T-helper 17 cell (primary cell): ENCODE measurements at places on chromosomes 1 and 21. TPM values are rescaled to one million over a fixed set of nuclear protein-coding genes. Genes with fewer than 3 reads are reported as not detected.

DNA sequence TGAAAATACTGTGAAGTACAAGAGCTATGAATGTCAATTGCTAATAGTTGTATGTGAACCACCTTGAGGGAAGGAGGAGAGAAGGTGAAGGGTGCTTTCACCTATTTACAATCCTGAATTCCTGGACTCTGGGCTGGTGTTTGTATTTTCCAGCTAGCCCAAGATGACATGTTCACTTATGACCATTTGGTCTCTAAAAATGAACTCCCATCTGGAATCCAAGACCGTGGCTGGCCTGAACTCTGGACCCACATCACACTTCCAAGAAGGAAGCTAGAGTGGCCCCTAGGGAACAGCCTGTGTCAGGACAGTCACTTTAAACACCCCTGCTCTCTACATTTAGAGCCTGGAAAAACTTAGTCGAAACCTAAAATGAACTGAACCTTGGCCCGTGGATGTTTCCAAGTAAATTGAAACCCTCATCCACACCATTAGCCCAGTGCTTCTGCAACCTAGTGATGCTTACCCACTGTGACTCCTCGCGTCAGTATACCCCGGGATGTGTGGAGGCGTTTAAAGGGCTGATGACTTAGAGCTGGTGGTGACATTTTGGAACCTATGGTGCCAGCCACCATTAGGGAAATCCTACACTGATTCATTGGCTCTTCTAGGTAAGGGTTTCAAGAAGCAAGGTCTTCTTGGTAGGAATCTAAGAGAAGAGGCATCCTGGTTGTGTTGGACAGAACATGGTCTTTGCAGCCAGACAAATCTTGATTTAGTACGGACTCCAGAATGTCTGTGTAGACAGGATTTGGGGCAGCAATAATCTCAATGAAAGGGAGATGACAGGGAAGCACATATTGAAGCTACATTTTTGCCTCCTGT is 171.5 kb upstream of the IRF2BP2 start:
- no peaks in the 10 kb centered on the region for H3K4me1 ChIP-seq
- H3K36me3 ChIP-seq: no peaks in the 10 kb centered on the region
- H3K4me3 ChIP-seq: no peak overlapping the region
- no peaks in the 10 kb centered on the region for H3K27me3 ChIP-seq
- H3K27ac ChIP-seq: no peak overlapping the region

- H3K4me3 ChIP-seq: no peak overlapping the region
- H3K27ac ChIP-seq: no peak overlapping the region
- H3K36me3 ChIP-seq: no peaks in the 10 kb centered on the region
- DNase-seq: no peak
Measured at GRCh38 chr21:33370305-33370704, 32.9 kb upstream of the IFNGR2 start.

DNA sequence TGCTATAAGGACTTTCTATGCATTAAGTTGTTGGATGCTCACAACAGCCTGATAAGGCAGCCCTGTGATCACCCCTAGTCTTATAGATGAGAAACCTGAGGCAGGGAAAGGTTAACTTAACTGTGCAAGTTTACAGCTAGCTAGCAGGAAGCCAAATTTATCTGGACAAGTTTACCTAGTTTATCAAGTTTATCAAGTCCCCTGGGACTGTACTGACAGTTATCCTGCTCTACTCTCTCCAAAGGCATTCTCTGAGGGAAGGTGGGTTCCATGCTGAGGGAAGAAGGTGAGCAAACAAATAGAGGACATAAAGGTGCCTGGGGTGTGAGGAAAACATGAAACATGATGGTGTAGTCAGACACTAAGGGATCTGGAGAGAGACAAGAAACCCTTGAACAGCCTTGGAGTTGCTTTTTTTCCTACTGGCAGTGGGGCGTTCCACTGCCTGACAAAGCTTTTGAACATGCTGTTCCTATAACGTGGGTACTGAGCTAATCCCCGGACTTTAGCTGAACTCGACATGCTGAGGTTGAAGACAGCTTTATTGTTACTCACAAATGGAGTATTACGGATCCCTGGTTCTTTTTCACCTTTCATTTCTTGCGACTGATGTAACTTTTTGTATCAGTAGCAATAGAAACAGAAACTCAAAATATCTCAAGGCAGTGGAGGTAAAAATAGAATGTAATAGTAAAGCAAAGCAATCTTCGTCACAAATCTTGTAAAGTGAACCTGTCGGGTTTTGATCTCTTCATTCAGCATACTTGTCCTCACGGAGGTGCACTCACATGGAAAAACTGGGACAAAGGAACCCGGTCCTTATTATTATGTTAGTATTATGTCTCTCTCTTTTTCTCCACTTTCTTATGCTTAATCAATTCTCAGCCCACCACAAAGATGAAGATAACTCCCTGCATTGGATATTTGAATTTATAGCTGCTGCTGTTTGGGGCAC is 42.4 kb upstream of the ESRRG start:
- DNase-seq: no peak
- H3K4me3 ChIP-seq: no peak overlapping the region
- no peak overlapping the region for H3K27ac ChIP-seq
- no peaks in the 10 kb centered on the region for H3K4me1 ChIP-seq
- no peaks in the 10 kb centered on the region for H3K36me3 ChIP-seq

- H3K27me3 ChIP-seq: no peaks in the 10 kb centered on the region
- peaks cover 11% of the 10 kb centered on the region for H3K36me3 ChIP-seq
- no peak overlapping the region for H3K27ac ChIP-seq
Measured at GRCh38 chr1:88777604-88778149, 93.6 kb downstream of the PKN2 start.

GRCh38 chr1:179264507-179264906 is 29.1 kb upstream of the SOAT1 start:
- no peaks in the 10 kb centered on the region for H3K27me3 ChIP-seq
- no peak overlapping the region for H3K27ac ChIP-seq
- no peak for DNase-seq
- H3K36me3 ChIP-seq: peaks cover 3% of the 10 kb centered on the region

DNA sequence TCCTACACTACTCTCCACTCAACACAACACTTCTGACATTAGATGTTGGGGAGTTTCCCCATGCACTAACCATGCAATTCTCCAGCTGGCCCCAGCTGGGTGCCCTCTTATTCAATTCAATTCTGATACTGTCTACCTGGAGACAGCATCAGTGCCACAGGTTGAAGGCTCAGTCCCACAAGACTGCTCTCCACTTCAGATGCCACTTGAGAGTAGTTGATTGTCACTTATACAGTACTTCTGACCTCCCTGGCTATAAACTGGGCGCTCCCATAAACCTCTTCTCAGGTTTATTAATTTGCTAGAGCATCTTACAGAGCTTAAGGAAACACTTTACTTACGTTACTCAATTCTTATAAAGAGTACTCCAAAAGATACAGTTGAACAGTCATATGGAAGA is 442.3 kb downstream of the LRRIQ3 start:
- no peaks in the 10 kb centered on the region for H3K27me3 ChIP-seq
- no peaks in the 10 kb centered on the region for H3K36me3 ChIP-seq
- H3K27ac ChIP-seq: no peak overlapping the region
- no peaks in the 10 kb centered on the region for H3K4me1 ChIP-seq
- H3K4me3 ChIP-seq: no peak overlapping the region
- DNase-seq: no peak

GRCh38 chr1:39113109-39113743 is 87.1 kb downstream of the NDUFS5 start:
- H3K4me1 ChIP-seq: peaks cover 8% of the 10 kb centered on the region
- no peak overlapping the region for H3K4me3 ChIP-seq
- H3K27ac ChIP-seq: no peak overlapping the region
- H3K36me3 ChIP-seq: peaks cover 2% of the 10 kb centered on the region
- no peak for DNase-seq

- H3K27ac ChIP-seq: no peak overlapping the region
- H3K27me3 ChIP-seq: no peaks in the 10 kb centered on the region
- H3K4me3 ChIP-seq: no peak overlapping the region
Measured at GRCh38 chr1:245752561-245752960, 597.8 kb downstream of the KIF26B start.

- no peak overlapping the region for H3K27ac ChIP-seq
- DNase-seq: no peak
- no peak overlapping the region for H3K4me3 ChIP-seq
- H3K36me3 ChIP-seq: peaks cover 2% of the 10 kb centered on the region
- H3K4me1 ChIP-seq: peaks cover 7% of the 10 kb centered on the region
- peaks cover 34% of the 10 kb centered on the region for H3K27me3 ChIP-seq
Measured at GRCh38 chr1:46172321-46172720, 2.6 kb upstream of the TSPAN1 start.

DNA sequence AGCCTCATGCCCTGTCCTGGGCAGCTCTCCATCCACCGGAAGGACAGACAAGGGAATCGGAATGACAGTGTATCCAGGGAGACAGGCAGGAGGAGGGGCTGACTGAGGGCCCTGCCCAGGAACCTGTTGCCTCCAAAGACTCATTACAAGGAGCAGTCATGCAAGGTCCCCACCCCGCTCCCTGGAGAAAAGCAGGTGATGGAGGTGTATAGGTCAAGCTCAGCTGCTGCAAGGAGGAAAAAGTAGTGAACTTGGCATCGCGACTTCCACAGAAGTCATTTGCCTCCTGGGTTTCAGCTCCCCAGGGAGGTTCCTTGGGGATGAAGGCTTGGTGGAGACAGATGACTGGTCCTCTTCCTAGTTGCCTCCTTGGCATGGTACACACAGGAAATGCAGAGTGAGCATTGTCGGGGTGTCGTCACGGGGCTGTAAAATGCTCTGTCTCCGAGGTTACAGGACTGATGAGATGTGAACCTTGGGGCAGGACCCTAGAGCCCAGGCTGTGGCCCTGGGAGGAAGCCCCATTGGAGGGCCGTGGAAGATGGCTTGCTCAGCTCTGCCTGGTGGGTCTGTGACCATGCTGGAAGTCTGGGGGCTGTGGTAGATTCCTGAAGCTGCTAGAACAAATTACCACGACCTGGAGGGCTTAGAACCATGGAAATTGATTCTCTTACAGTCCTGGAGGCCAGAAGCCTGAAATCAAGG is 219.6 kb upstream of the C1orf174 start:
- H3K4me1 ChIP-seq: no peaks in the 10 kb centered on the region
- H3K36me3 ChIP-seq: no peaks in the 10 kb centered on the region
- DNase-seq: no peak
- H3K27ac ChIP-seq: no peak overlapping the region
- no peak overlapping the region for H3K4me3 ChIP-seq

- H3K27ac ChIP-seq: no peak overlapping the region
- peaks cover 2% of the 10 kb centered on the region for H3K36me3 ChIP-seq
Measured at GRCh38 chr1:170927955-170928840, 7.1 kb upstream of the MROH9 start.

DNA sequence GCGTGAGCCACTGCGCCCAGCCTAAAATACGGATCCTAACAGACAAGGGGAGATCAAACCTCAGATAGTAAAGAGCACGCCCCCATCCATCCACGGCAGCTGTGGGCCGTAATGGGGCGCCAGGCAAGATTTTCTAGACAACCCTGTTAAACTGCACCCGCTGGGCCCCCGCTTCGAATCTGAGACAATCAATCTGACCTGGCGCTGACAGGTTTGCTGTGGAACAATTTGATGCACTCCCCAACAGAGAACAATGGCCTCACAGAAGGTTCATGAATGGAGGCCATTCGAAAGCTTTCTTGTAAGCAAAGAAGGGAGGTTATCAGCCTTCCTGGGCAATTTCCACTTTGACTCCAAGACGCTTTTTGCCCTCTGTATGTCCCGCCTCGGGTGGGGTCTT is 30.5 kb downstream of the CLSTN1 start:
- no peak overlapping the region for H3K27ac ChIP-seq
- DNase-seq: no peak
- no peaks in the 10 kb centered on the region for H3K27me3 ChIP-seq
- peaks cover 41% of the 10 kb centered on the region for H3K4me1 ChIP-seq

GRCh38 chr1:171948511-171948910 is 107.2 kb downstream of the DNM3 start:
- peaks cover 5% of the 10 kb centered on the region for H3K27me3 ChIP-seq
- no peak for DNase-seq
- no peaks in the 10 kb centered on the region for H3K36me3 ChIP-seq
- no peak overlapping the region for H3K27ac ChIP-seq

- peaks cover 2% of the 10 kb centered on the region for H3K4me1 ChIP-seq
- peaks cover 28% of the 10 kb centered on the region for H3K27me3 ChIP-seq
- no peaks in the 10 kb centered on the region for H3K36me3 ChIP-seq
- no peak for DNase-seq
Measured at GRCh38 chr1:119549719-119550132, 42.7 kb downstream of the HSD3B1 start.

DNA sequence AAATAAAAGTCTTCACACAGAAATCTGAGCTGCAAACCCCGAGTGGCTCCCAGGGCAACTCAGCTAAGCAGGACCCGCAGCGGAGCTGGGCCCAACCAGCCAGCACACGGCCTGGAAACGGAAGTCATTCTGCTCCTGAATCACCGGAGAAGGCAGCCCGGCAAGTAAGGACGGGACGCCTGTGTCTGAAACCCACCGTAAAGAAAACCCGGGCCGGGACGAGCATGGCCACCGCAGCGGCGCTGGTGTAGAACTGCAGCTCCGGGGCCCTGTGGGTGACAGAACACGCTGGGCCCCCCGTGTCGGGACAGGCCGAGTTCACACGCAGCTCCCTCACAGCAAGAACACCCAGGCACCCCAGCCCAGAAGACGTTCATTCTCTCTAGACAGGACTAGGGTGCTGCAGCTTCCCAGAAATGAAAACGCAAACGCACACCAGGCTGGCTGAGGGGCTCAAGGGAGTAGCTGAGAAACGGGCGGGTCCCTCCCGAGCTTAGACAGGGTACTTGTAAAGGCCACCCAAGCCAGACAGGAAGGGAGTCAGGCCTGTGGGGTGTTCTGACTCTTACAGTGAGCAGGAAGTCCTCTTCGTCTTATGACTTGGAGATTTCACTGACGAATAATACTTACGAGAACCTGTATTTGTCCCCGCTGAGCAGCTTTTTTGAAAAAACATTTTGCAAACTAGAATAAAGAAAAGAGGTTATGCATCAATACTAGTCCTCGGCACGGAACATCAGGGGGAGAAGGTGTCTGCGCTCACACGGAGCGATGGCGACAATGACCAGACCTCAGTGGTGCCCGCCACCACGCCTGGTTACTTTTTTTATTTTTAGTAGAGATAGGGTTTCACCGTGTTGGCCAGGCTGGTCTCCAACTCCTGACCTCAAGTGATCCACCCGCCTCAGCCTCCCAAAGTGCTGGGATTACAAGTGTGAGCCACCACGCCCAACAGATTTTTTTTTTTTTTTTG is 10.9 kb upstream of the CDK11B start:
- H3K36me3 ChIP-seq: no peaks in the 10 kb centered on the region
- H3K4me3 ChIP-seq: no peak overlapping the region
- no peak for DNase-seq
- H3K27me3 ChIP-seq: no peaks in the 10 kb centered on the region
- no peak overlapping the region for H3K27ac ChIP-seq
- H3K4me1 ChIP-seq: peaks cover 2% of the 10 kb centered on the region

The TLCD4 gene
- 0.25 TPM for total RNA-seq

The DDR2 gene
- total RNA-seq: 0.26 TPM

The PLPPR4 gene
- total RNA-seq: not detected

The CFAP45 gene
- 4.6 TPM for total RNA-seq

The ELAPOR1 gene
- total RNA-seq: 27.8 TPM
